ENCODE measurements at places on chromosomes 13 and 19.

- DNase-seq: no peak
Measured at GRCh38 chr13:41631296-41631965, 174.1 kb downstream of the RGCC start.

DNA sequence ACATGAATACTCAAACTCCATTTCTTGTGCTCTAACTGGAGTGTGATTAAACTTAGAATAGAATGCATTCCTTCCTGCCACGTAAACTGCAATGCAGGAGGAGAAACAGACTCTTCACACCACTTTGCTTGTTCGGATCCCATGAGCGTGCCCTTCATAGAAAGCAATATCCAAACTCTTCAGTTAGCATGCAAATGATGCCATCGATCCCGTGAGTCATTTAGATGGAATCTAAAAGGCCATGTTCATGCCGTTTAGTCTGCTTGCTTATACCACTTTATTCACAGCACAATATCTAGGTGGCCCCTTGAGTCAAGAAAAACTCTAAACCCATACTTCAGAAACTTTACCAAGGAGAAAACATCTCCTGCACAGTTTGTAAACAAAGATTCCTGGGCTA is 225.8 kb downstream of the OXGR1 start:
- DNase-seq: no peak

GRCh38 chr19:19460761-19461265 is 54.5 kb downstream of the TSSK6 start:
- no peak for DNase-seq

GRCh38 chr19:44447916-44448674 is at the start of gene ZNF229:
TSS of gene ZNF229 (minus strand) at chr19:44448472. CDS start at chr19:44442847, 5,625 bp downstream.
- peak; percentile 74 for DNase-seq

DNA sequence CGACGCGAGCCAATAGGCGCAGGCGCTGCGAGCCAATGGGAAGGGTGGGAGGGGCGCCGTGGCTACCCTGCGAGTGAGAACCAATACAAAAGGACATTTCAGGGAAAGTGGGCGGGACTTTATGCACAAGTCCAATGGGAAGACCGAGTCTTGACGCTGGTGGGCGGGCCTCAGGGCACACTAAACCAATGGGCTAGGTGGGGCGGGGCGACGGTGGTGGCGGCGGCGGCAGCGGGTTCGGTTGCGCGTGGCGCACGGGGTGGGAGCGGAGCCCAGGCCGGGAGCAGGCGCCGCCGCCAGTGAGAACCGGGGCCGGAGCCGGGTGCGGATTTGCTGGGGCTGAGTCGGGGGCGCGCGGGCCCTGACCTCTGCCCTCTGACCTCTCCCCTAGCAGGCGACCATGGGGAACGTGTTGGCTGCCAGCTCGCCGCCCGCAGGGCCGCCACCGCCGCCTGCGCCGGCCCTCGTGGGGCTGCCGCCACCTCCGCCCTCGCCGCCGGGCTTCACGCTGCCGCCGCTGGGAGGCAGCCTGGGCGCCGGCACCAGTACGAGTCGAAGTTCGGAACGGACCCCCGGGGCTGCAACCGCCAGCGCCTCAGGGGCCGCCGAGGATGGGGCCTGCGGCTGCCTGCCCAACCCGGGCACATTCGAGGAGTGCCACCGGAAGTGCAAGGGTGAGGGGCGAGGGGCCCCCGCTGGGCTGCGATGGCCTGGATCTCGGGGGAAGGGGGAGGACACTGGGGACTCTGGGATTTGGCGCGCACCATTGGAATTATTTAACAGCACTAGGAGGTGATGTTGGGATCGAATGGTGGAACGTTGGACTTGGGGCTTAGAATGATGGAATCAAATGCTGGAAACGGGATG is at the start of gene TOMM40:
TOMM40 (plus strand) TSS at position 239 of the 867 bp plus-strand sequence; CDS start at position 401, 162 bp downstream.
- DNase-seq: no peak

- DNase-seq: no peak
Measured at GRCh38 chr13:82963226-82964099, 918.8 kb downstream of the SLITRK1 start.

DNA sequence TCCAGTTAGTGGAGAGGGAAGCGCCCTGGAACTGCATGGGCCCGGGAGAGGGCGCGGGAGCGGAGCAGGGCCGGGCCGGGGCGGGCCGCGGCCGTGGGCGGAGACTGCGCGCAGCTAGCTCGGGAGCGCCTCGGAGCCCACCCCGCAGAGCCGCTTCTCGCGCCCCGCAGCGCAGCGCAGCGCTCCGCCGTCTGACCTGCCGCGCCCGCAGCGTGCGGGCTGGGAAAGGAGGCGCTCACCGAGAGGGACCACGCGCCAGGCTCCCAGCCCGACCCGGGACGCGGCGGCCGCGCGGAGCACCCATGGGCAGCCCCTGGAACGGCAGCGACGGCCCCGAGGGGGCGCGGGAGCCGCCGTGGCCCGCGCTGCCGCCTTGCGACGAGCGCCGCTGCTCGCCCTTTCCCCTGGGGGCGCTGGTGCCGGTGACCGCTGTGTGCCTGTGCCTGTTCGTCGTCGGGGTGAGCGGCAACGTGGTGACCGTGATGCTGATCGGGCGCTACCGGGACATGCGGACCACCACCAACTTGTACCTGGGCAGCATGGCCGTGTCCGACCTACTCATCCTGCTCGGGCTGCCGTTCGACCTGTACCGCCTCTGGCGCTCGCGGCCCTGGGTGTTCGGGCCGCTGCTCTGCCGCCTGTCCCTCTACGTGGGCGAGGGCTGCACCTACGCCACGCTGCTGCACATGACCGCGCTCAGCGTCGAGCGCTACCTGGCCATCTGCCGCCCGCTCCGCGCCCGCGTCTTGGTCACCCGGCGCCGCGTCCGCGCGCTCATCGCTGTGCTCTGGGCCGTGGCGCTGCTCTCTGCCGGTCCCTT is at the start of gene MLNR:
MLNR (plus strand) TSS at position 303 of the 820 bp plus-strand sequence; CDS start at position 303, 0 bp downstream.
- no peak for DNase-seq

GRCh38 chr13:62653371-62653770 is 1237.7 kb upstream of the PCDH20 start:
- no peak for DNase-seq

GRCh38 chr19:43526884-43527859 is at the start of gene ETHE1:
TSS of gene ETHE1 (minus strand) at chr19:43527201. CDS start at chr19:43527177, 24 bp downstream.
- DNase-seq: peak; percentile 76

All from NCI-H446 (cell line).